ENCODE measurements at places on chromosomes 6 and 20. TPM values are rescaled to one million over a fixed set of nuclear protein-coding genes. Genes with fewer than 3 reads are reported as not detected.

BACH2 gene
- 1.5 TPM for total RNA-seq

ETV7 gene
- total RNA-seq, result 1.0 TPM

CST11 gene
- total RNA-seq, result not detected

GABRR1 gene
- not detected for total RNA-seq

CLPSL2 gene
- total RNA-seq, result not detected

SLC2A10 gene
- total RNA-seq, result 42.1 TPM

PRDM1 gene
- total RNA-seq, result 5.4 TPM

MUC21 gene
- total RNA-seq, result not detected
